8988T (cell line): ENCODE measurements at places on chromosomes 3 and 15.

DNA sequence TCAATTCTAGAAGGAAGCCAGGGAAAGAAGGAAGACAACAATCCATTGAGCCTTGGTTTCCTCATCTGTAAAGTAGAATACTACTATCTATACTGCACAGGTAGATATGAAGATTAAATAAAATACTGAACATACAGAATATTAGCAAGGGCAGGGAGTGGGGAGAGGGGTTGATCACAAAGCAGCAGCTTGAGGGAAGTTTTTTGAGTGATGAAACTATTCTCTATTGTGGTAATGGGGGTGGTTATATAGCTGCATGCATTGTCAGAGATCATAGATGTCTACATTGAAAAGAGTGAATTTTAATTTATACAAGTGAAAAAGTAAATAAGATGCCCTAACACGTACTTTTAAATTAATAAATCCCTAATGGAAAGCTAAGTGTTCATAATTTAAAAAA lies 242.6 kb upstream of the LRTM1 start:
- no peak for DNase-seq

DNA sequence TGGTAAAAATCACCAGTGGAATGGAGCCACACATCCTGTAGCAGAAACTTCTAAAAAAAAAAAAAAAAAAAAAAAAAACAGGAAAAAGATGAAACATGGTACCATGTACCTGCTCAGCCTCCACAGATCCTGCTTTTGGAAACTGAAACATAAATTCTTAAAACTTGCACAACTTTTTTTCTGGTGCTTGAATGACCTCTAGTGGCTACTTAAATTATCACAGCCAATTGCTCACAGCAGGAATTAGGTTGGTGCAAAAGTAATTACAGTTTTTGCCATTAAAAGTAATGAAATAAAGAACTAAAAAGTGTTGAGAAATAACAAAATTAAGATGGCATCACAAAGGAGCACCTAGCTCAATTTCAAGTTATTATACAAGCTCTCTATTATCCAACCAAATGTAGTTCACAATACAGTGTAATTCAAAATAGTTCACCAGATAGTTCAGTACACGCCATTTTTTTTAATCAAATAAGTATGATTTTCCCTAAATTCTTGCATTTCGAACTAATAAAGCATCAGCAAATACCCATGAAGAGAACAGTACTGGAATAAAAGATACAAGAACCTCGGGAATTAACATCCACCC lies 80.6 kb downstream of the ULK4 start:
- no peak for DNase-seq

DNA sequence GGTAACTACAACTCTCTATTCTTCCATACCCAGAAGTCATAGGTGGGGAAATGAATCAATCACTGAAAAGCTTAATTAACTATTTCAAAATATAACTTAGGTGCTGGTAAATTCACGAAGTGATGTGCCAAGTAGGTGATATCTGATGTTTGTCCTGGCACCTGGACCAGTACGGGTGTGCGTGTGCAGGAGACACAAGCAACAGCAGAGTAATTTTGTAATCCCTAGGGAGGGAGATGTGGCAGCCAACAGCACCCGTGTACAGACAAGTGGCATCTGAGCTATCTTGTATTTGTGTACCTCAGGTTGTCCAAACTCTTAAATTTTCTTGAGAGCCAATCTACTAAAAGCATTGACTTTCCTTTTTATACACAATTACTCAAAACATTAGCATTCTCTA lies 22.8 kb downstream of the USF3 start:
- DNase-seq, result no peak

DNA sequence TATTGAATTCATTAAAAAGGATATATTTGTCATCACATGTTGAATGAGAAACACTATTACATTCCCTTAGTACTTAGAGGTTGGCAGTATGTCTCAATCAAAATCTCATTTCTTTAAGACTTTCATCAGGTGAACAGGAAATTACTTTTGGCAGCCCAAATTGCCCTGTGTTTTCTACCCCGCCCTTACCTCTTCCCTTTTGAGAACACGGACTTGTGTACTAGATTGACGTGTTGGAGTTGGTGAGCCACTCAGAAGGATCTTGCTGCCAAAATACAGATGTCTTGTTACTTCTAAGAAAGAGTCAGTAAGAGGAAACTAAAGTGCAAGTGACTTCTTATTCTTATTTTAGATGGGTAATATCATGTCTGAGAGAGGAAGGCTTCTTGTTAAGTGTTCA lies 386.9 kb downstream of the FEZF2 start:
- DNase-seq, result no peak
